ENCODE measurements at places on chromosomes 7 and 10. TPM values are rescaled to one million over a fixed set of nuclear protein-coding genes. Genes with fewer than 3 reads are reported as not detected.

- no peak overlapping the region for H3K4me3 ChIP-seq
- no peaks in the 10 kb centered on the region for H3K36me3 ChIP-seq
- H3K27ac ChIP-seq, result no peak overlapping the region
- no peak for DNase-seq
- peaks cover 5% of the 10 kb centered on the region for H3K4me1 ChIP-seq
- H3K27me3 ChIP-seq, result no peaks in the 10 kb centered on the region
Measured at GRCh38 chr7:100840470-100841100, 11.9 kb upstream of the SLC12A9 start.

- H3K4me3 ChIP-seq, result no peak overlapping the region
- no peak overlapping the region for H3K27ac ChIP-seq
- no peaks in the 10 kb centered on the region for H3K4me1 ChIP-seq
- H3K36me3 ChIP-seq, result no peaks in the 10 kb centered on the region
- DNase-seq, result no peak
Measured at GRCh38 chr10:88127269-88127668, 263.8 kb downstream of the PTEN start.

- H3K27me3 ChIP-seq, result no peaks in the 10 kb centered on the region
- DNase-seq, result no peak
- H3K36me3 ChIP-seq, result no peaks in the 10 kb centered on the region
- H3K27ac ChIP-seq, result no peak overlapping the region
- H3K4me1 ChIP-seq, result no peaks in the 10 kb centered on the region
Measured at GRCh38 chr10:65751218-65751617, 1174.6 kb upstream of the LRRTM3 start.

DNA sequence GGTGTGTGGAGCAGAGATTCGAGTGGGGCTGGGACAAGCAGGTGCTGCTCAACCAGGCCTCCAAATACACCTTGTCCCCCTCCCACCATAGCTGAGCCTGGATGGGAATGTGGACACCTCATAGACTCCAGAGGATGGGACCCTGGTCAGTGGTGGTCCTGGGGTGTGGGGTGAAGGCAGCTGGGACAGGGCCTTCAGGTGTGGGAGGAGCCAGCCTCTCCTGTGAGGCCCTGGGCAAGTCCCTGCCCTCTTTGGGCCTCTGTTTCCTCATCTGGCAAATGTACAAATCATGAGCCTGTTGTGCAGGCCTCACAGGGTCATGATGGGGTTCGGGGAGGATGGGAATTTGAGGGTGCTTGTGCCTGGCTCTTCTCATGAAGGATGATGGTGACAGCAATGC is 362.9 kb upstream of the NUPR2 start:
- H3K4me1 ChIP-seq, result no peaks in the 10 kb centered on the region
- no peak overlapping the region for H3K4me3 ChIP-seq
- H3K27me3 ChIP-seq, result no peaks in the 10 kb centered on the region
- H3K36me3 ChIP-seq, result no peaks in the 10 kb centered on the region

Gene PRSS1
- not detected for total RNA-seq

Gene VENTX
- 0.83 TPM for total RNA-seq

Gene JCAD
- total RNA-seq, result 18.5 TPM

All from ovary (tissue), 10 donors.